ENCODE measurements at places on chromosomes 2 and 18. TPM values are rescaled to one million over a fixed set of nuclear protein-coding genes. Genes with fewer than 3 reads are reported as not detected.

Gene CIDEA
- 0.33 TPM for total RNA-seq

Gene AQP4
- 1.9 TPM for total RNA-seq

Gene CCDC68
- 5.1 TPM for total RNA-seq

Gene IRS1
- 17.8 TPM for total RNA-seq

Gene TCF4
- 58.9 TPM for total RNA-seq

Gene NDUFS1
- 486 TPM for total RNA-seq

Gene AKAIN1
- not detected for total RNA-seq

Gene MAP2
- 6.2 TPM for total RNA-seq

Gene MOGAT1
- 0.44 TPM for total RNA-seq

Gene GULP1
- 5.7 TPM for total RNA-seq

Gene GALNT14
- total RNA-seq = 0.14 TPM

Gene PSTPIP2
- total RNA-seq = 1.8 TPM

Gene CD207
- total RNA-seq = not detected

Gene PPP4R3B
- 22.9 TPM for total RNA-seq

Gene PTH2R
- not detected for total RNA-seq

Gene PLEK
- 4.8 TPM for total RNA-seq

Gene ALPP
- total RNA-seq = not detected

Gene MC5R
- not detected for total RNA-seq

Gene LOXHD1
- 0.49 TPM for total RNA-seq

Gene CD226
- total RNA-seq = 0.91 TPM

Gene UNC50
- total RNA-seq = 32.0 TPM

Gene COL3A1
- total RNA-seq = 98.5 TPM

Gene MARCO
- 7.0 TPM for total RNA-seq

Gene RNU2-63P
- not detected for total RNA-seq

Gene ASXL3
- total RNA-seq = 6.7 TPM

Gene IL1RL1
- 1.1 TPM for total RNA-seq

Gene LAMA1
- not detected for total RNA-seq

Gene ANXA4
- total RNA-seq = 30.6 TPM

Gene GCA
- 7.4 TPM for total RNA-seq

Gene FAM110C
- 3.3 TPM for total RNA-seq

Gene IL1A
- not detected for total RNA-seq

Gene KCNG3
- total RNA-seq = not detected

Gene UGT1A4
- total RNA-seq = not detected

Gene WDR75
- 17.0 TPM for total RNA-seq

Gene GYPC
- total RNA-seq = 98.8 TPM

Gene SPDYA
- 0.14 TPM for total RNA-seq

Gene PJVK
- 0.91 TPM for total RNA-seq

Gene CERKL
- total RNA-seq = not detected

Gene ANKRD30BL
- not detected for total RNA-seq

Gene ACKR3
- 39.3 TPM for total RNA-seq

Gene GRHL1
- 0.69 TPM for total RNA-seq

Gene CELF4
- total RNA-seq = 0.60 TPM

Gene TSGA10
- total RNA-seq = 3.1 TPM

Gene FOXD4L1
- total RNA-seq = 0.11 TPM
